Activated T-cell treated with anti-CD3 and anti-CD28 coated beads, Interleukin-2, amount 50 U/mL, for 72 hours (primary cell): ENCODE measurements at places on chromosomes 3 and 15.

DNA sequence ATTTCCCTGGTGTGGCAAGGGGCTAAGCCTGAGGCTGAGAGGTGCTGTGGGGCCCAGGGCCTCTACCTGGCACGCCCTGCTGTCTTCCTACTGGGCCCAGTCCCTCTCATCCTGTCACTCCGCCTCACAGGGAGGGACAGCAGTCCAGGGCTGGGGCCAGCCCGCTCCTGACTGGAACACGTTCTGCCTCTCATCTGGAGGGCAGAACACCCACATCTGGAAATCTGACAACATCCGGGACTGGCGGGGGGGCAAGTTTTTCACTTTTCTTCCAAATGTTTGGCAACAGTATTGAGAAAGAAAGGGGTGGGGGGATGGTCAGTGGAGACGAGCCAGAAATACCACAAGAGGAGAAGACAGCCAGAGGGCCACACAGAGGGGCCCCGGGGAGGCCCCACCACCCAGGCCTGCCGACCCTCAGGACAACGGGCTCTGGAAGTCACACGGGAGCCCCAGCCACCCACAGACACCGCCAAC lies 1.8 kb upstream of the MYL3 start:
- no peak for DNase-seq

DNA sequence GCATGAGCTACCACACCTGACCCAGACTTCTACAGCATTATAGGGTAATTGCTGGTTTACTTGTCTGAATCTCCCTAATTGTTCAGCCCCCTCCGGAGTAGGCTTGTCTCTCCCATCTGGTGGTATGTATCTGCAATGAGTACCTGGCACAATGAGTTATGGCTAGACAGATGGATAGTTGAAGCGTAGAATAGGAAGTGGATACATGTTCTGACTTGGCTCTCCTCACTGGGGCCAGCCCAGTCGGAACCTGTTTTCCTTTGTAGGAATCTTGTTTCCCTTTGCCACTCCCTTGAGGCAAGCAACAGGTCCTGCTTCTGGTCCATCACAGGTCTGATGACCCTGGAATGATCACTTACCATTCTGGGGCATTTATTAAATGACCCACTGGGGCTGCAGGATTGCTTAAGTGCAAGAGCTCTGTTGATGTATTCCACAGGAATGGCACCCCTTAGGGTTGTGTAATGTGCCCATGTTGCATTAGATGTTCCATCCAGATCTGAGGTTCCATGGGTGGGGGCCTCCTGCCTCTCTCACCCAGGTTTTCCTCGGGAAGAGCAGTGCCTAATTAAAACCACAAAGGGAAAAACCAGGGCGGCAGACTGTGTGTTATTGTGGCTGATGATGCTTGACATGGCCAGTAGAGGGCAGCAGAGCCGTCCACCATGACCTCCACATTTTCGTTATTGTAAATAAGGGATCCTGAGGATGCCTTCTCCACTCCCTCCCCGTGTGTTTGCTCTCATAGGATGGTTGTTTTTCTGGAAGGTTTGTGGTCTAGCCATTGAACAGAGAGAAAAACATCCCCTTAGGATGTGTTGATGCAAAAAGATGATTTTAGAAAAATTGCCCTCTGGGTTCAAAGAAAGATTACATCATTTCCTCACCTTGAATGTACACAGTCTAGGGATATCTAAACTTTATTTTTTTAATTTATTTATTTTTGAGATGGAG lies 58.0 kb downstream of the CMTM8 start:
- DNase-seq = peak; percentile 68

- DNase-seq = no peak
Measured at GRCh38 chr3:170233530-170233929, 11.3 kb downstream of the PRKCI start.

DNA sequence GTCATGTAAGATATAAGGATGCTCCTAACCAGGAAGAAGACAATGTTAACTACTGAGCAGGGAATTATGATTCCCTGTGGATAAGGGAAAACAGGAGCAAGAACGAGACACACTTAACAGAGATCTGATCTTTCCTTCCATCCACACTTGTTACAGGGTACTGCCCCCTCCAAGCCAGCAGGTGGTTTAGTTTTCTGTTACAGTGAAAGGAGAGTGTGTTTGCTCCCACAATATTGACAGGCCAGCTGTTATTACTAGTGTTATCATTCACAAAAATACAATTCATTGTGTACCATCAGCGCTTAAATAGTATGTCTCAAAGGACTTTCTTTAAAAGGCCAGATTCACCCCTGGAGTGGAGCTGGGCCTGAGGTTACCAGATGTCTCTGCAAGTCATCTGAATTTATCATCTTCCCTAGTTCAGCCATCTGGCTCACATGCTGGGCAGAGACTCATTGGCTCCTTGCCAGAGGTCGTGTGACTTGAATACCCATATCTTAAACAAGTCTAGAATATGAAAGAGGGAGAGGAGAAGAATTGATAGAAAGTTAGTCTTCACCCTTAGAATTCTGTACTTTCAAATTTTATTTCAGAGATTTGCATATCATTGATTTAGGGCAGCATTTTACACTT lies 16.8 kb upstream of the FMN1 start:
- no peak for DNase-seq

GRCh38 chr3:22907161-22907780 lies 295.9 kb upstream of the UBE2E2 start:
- DNase-seq = no peak

DNA sequence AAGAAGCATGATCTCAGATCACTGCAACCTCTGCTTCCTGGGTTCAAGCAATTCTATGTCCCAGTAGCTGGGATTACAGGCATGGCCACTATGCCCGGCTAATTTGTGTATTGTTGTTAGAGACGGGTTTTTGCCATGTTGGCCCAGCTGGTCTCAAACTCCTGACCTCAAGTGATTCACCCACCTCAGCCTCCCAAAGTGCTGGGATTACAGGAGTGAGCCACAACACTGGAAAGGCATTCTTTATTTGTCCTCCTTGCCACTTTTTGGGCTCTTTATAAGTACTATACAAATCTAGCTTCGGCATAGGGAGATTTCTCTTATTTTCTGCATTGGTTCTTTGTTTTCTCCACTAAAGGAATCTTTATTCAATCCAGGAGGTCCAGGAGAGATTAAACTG lies 18.6 kb downstream of the CMTM8 start:
- no peak for DNase-seq

- DNase-seq = no peak
Measured at GRCh38 chr3:61899700-61900462, 338.5 kb downstream of the PTPRG start.

DNA sequence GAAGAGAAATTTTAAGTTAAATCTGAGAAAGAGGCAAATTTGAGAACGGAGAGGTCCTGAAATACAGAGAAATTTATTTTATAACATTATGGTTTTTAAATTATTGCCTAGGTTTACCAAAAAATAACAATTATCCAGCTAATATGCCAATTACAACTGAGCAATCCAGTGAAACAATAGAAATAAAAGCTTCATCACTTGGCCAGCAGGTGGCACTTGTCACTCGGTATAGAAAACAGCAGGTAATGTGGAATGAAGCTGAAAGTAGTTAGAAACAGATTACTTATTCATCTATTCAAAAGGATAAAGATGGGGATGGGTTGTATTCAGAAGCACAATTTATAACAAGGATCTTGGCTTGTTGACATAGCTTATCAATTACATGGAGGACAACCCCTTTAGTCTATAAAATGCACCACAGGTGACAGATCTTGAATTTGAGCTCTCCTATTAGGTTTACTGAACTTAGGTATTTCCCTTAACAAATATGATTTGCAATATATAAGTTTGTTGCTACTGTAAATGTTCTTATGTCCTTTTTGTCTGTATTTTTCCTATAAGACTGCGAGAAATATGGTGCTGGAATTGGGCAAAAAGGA lies 70.1 kb upstream of the GUCA1C start:
- peak; percentile 31 for DNase-seq

DNA sequence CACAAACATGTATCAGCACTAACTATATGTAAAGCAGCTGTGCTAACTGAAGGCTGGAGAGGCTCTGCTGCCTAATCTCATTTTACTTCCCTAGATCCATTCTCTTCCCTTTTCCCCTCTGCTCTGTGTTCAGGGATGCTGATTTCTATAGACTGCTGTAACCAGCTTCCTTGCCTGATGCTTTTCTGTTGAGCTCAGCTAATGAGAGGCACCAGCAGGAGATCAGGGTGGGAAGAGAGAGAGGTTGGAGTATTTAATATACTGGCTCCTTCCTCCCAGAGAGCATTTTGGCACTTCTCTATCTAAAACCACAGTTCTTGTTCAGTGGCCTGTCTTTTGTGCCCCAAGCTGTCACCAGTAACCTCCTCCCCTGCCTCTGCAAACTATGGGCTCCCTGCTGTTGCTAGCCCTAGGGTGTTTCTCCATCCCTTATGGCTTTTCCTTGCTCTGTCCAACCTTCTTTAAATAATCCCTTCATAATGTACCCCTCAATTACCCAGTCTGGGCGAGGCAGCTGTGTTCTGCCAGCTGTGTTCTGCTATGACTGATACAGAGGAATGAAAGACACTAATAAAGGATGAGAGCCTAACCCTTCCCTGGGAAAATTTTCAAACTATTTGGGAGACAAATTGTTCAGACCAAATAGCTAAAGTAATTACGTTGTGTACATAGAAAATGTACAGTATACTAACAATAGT lies 69.5 kb downstream of the CADPS start:
- no peak for DNase-seq
